ENCODE measurements at places on chromosomes 12 and 14.
A peak's percentile ranks its signal among the peaks of the same experiment; 100 is the strongest.

DNA sequence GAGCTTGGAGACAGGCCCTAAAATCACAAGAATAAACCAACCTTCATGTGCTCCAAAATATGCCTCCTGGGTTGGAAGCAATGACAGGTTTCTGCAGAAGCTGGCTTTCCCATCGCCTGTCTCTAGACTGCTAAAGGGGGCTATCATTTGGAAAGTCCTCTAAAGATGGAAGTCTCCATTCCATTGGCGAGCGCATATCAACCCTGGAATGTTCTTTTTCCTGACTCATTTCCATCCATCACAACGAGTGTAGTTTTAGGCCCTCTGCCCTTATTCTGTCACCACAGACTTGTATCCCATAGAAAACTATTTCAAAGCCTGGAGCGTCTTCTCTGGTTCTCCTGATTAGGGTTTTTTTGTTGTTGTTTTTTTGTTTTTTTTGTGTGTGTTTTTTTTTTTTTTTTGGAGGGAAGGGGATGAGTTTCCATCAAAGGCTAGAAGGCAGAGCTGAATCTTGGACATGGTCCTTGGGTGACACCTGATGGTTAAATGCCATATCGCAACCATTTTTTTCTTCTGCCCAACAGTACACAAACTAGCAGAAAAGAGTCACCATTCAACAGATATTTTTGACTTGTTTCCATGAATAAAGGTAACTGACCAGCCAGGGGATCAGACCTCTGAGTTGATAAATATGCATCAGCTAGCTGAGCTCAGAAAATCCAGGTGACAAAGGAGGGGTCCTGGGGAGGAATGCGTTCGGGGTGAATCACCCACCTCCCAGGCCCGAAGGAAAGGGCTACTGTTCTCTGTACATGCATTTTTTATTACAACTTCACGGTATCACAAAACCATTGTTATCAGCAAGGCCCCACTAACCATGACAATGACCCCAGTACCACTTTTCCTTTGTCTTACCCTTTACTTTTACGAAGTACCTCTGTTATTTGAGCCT, 40.5 kb downstream of the KCNA5 start:
- DNase-seq = peak; percentile 20

GRCh38 chr14:25003537-25003936, 46.4 kb downstream of the STXBP6 start:
- no peak for DNase-seq

DNA sequence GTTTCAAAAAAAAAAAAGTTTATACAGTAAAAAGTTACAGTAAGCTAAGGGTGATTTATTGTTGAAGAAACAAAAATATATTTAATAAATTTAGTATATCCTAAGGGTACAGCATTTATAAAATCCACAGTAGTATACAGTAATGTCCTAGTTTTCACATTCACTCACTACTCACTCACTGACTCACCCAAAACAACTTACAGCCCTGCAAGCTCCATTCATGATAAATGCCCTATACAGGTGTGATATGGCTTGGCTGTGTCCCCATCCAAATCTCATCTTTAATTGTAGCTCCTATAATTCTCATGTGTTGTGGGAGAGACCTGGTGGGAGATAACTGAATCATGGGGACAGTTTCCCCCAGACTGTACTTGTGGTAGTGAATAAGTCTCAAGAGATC, 61.7 kb downstream of the TC2N start:
- no peak for DNase-seq

GRCh38 chr12:122886851-122887818, 8.8 kb downstream of the VPS37B start:
- DNase-seq = no peak

GRCh38 chr12:27553941-27554340, 29.9 kb downstream of the PPFIBP1 start:
- no peak for DNase-seq

GRCh38 chr12:120554678-120555077, 20.5 kb downstream of the RNF10 start:
- no peak for DNase-seq

DNA sequence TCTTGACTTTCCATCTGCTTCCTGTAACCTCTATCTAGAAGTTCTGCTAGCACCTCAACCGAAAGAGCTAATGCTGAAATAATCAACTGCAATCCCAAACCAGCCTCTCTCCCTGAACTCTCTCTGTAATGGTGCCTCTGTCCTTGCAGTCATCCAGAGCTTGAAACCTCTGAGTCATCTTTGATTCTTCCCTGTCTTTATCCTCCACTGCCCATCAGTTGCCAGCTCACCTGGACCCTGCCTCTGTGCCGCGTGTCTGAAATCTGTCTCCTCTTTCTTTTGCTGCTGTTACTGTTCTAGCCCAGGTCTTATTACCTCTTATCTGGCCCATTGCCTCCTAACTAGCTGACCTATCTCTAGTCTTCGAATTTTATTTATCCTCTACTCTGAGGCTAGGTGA, 15.5 kb downstream of the CLSTN3 start:
- no peak for DNase-seq

DNA sequence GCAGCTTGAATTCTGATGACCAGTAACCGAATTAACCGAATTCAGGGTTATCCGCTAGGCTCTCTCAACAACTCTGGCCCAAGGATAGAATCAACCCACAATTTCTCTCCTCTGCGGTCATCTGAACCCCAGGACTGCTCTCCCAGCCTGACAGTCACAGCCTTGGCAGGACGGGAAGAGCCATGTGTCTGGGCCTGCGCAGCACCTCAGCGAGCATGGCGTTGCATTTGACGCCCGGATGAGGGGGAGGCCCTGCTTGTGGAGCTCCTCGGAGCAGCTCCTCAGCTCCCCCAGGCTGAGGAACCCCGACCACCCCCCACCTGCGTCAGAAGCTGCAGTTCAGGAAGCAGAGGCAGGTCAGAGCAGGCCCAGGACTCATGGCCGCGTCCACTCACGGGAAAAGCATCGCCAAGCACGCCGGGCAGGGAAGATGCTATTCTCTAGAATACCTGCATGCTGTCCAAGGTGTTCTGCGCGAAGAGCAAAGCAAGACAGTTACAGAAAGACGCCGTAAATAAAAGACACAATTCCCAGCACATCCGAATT, 131.1 kb downstream of the PIWIL1 start:
- no peak for DNase-seq

DNA sequence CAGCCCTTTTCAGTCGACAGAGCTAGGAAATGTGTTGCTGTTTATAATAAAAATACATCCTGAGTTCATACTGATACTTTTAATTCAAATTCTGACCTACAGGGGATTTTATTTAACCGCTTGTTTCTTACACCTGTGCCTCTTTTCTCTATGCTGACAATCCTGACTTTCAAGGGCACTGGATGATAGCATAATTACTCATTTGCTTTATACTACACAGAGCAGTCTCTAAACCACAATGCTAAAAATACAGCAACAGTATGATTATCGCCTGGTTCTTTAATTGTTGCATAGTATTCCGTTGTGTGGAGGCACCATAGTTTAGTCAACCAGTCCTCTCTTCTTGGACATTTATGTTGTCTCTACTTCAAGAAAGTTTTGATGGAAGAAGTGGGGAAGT, 372.9 kb downstream of the DPF3 start:
- DNase-seq = no peak

GRCh38 chr12:62256408-62257096, 3.7 kb upstream of the USP15 start:
- no peak for DNase-seq

DNA sequence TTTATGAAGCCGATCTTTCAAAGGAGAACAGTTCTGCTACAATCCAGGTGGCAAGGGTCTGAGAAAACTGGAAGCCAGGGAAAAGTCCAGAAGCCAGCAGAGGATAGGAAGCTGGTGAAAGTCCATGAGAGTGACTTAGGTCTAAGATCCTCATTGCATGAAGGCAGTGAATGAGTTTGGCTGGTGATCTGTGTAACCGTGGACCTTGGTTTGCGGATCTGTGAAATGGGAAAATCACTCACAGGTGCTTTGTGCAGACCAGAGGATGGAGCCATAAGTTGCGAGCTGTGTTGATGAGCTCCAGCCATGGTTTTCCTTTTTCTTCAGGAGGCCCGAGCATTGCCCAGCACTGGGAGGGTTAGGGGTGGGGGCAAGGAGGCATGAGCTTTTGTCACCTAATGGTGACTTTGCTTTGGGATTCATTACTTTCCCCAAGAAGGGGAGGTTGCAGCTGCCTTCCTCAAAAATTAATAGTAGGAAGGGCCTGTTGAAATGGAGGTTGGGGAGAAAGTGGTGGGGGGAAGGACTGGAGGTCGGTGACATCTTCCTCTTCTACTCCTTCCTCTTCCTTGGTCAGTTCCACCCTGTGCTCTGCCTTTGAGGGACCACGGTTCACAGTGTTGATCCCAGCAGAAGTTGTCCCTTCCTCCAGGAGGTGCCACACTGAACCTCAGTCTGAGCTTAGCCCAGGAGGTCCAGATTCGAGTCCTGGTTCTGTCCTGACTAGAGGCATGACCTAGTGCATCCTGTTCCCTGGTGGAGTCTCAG, 20.3 kb upstream of the SERPINA6 start:
- DNase-seq = no peak

GRCh38 chr12:75699728-75700496, 188.5 kb upstream of the KRR1 start:
- DNase-seq = no peak

- no peak for DNase-seq
Observed at GRCh38 chr12:4526923-4527546, 11.7 kb upstream of the RAD51AP1 start.

DNA sequence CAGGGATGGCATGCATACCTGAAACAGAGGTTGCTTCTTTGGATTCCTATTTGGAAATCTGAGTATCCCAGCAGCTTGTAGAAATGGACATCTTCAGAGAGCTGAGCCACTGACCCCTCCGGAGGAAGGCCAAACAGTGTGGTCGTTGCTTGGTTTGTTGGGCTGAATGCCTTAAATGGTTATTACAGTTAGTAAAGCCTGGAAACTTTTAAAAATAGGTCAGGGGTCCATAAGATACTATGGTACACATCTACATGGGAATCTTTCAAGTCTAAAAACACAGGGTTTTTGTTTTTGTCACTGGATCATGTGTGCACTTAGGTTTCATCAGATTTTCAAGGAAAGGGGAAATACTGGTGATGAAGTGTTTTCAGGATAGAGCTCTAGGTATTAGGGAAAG, 7.7 kb downstream of the DYRK2 start:
- no peak for DNase-seq

GRCh38 chr14:106686533-106686932, 1160.2 kb downstream of the TMEM121 start:
- no peak for DNase-seq

DNA sequence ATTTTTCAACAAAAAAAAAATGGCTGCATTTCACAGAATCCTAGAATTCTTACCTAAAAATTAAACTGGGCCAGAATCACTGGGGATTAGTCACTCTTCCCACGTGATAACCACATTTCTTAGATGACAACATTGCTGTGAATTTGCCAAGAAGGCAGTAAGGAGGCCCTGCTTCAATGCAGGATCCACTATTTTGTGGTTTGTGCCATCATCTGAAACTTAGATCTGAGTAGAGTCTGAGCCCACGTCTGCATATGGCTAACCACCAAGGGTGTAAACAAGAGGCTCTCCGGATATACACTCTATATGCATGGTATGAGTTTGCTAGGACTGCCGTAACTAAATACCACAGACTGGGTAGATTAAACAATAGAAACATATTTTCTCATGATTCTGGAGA, 24.4 kb upstream of the TBX5 start:
- no peak for DNase-seq

DNA sequence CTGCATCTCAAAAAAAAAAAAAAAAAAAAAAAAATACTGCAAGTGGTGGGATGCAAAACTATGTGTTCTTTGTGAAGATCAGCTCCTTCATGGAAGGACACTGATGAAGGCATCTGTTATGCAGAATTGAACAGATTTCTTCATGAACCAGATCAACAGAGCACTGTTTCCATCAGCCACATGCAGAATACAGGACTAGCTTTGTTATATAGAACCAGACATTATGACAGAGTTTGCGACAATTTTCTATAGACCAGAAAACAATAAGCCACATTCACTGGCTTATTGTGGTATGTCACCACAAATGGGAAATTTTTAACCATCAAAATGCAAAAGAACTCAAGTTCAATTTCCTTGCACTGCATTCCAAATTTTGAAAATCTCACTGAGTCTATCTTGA, 34.7 kb downstream of the CIT start:
- no peak for DNase-seq

Data from amniotic stem cell (primary cell).